ENCODE measurements at places on chromosomes 7 and 10. TPM values are rescaled to one million over a fixed set of nuclear protein-coding genes. Genes with fewer than 3 reads are reported as not detected.

- no peak for DNase-seq
These were observed at the start of gene OR9A4 for GRCh38 chr7:141916099-141916498. TSS of gene OR9A4 (plus strand) at chr7:141916399. CDS start at chr7:141918876, 2,477 bp downstream.

DNA sequence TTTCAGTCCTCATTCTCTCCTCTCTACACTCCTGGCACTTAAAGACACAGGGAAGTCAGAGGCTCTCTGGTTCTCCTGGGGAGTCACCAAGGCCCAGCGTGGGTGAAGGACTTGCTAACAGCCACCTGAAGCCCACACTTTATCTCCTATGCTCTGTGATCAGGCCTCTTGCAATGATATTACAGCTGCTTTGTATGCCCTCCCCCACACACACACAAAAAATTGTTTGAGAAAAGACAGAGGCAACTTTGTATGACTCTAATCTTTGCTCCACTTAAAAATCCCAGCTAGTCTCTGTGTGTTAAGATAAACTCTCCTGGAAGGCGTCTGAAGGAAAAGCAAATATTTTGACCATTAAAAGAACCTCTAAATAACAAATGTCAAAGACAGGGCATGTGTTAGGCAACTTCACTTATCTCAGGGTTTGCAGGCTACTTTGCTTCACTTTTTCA, 507.2 kb downstream of the TNS3 start:
- no peak for DNase-seq

GRCh38 chr10:7485244-7485556, 74.4 kb upstream of the SFMBT2 start:
- no peak for DNase-seq

The CISD1 gene
- 25.8 TPM for total RNA-seq

DNA sequence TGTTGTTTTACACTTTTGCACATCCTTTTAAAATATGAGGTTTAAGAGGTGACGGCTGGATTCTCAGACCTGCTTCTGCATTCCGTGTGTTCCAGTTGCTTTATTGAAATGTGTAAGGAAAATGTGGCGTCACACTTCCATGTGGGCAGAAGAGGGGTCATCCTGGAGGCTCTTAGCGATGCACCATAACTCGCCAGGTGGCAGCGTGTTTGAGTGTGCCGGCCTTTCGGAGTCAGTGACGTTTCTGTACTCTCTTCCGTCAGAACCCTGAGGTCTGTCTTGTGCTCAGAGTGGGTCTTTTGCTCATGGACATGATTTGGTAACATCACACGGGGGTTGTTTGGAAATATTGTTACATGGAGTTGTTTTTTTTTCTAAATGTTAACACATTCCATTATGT, 9.1 kb downstream of the PPP2R2D start:
- DNase-seq = no peak

- DNase-seq = no peak
These were observed 38.8 kb upstream of the SEPTIN7 start for GRCh38 chr7:35761871-35762677.

The TRIL gene
- total RNA-seq = not detected

- DNase-seq = no peak
These were observed 4.4 kb upstream of the SEPHS1 start for GRCh38 chr10:13352519-13352918.

The DPCD gene
- total RNA-seq = 4.0 TPM

GRCh38 chr10:27568196-27569175, 64.4 kb downstream of the RAB18 start:
- DNase-seq = no peak

DNA sequence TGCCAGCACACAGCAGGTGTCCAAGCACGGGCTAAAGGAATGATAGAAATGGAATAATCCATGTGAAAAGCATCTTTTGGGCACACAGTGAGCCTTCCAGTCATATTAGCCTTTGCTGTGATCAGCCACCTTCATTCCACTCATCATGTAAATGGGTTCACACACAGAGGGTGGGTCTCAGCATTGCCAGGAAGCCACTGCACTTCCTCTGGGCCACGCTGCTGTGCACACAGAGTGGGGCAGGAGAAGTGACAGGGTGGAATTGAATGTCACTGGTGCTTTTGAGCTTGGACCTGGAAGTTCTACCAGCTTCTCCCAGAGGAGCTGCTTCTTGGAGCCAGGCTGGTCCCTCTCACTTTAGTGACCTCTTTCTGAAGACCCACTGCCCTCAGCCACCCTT, 203.5 kb downstream of the USP6NL start:
- DNase-seq = no peak

- DNase-seq = no peak
These were observed 89.9 kb downstream of the REEP3 start for GRCh38 chr10:63611078-63611477.

- DNase-seq = no peak
These were observed 6.9 kb downstream of the MTG1 start for GRCh38 chr10:133400624-133401424.

The HSPA14 gene
- 23.0 TPM for total RNA-seq

GRCh38 chr7:114522081-114522480, 107.5 kb downstream of the FOXP2 start:
- DNase-seq = no peak

- no peak for DNase-seq
These were observed 114.3 kb downstream of the SEMA3C start for GRCh38 chr7:80804589-80804988.

GRCh38 chr10:14803827-14804226, 29.1 kb upstream of the FAM107B start:
- DNase-seq = no peak

GRCh38 chr7:151592868-151593486, 73.3 kb upstream of the RHEB start:
- no peak for DNase-seq

- no peak for DNase-seq
These were observed 110.0 kb downstream of the PDGFA start for GRCh38 chr7:409339-410281.

The ARHGAP12 gene
- total RNA-seq = 15.9 TPM

DNA sequence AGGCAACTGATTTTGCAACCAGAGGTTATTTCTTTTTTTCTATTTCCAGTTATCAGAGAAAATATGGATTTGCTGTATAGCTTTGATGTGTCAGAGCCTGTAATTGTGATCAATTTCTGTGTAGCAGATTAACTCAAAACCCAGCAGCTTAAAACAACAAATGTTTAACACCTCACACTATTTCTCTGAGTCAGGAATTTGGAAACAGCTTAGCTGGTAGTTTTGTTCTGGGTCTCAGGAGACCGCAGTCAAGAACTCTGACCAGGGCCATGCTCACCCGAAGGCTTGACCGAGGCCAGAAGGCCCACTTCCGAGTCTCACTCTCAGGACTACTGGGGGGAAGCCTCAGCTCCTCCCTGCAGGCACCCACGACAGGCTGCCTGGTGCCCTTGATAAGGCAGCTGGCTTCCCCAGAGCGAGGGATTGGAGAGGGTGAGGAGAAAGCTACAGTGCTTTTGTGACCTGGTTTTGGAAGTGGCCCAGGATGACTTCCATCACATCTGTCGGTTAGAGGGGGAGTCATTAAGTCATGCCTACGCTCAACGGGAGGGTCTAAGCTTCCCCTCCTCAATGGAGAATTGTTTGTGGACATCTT, 105.7 kb upstream of the SHH start:
- DNase-seq = no peak

The IFIT1B gene
- not detected for total RNA-seq

DNA sequence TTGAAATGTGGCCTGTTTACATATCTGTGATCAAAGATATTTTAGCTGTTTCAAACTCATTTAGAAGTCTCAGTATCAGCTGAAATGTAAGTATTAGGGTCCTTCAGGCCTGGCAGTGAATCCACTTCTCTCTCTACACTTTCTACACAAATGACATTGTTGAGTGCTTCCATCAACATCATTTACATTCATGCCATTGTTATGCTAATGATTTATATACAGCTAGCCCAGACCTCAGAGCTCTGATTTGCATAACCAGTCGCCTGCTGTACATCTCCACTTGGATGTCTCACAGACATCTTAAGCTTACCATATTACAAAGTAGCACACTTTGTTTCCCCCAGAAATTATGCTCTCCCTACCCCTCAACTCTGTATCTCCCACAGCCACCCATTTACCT, 71.6 kb downstream of the GSDME start:
- DNase-seq = no peak

- DNase-seq = no peak
These were observed 552.5 kb upstream of the MBL2 start for GRCh38 chr10:53325066-53325465.

DNA sequence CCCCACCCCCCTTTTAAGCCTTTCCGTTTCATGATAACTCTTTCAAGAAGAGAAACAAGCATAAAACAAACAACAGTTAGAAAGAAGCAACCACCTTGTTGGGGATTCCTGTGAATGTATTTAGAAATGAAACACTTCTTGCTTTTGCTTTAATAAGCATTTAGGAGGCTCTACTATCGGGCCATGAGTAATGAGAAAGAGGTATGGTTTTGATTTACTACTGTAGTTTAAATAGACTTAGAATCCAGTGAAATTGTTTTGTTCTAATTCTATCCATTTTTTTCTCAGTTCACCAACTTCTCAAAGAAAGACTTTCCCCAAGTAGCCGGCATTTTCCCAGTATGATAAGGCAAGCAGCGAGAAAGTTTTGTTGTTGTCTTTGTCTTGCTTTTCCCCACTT, 168.7 kb upstream of the HABP2 start:
- no peak for DNase-seq

The SIRT1 gene
- 31.7 TPM for total RNA-seq

The CCDC3 gene
- total RNA-seq = not detected

DNA sequence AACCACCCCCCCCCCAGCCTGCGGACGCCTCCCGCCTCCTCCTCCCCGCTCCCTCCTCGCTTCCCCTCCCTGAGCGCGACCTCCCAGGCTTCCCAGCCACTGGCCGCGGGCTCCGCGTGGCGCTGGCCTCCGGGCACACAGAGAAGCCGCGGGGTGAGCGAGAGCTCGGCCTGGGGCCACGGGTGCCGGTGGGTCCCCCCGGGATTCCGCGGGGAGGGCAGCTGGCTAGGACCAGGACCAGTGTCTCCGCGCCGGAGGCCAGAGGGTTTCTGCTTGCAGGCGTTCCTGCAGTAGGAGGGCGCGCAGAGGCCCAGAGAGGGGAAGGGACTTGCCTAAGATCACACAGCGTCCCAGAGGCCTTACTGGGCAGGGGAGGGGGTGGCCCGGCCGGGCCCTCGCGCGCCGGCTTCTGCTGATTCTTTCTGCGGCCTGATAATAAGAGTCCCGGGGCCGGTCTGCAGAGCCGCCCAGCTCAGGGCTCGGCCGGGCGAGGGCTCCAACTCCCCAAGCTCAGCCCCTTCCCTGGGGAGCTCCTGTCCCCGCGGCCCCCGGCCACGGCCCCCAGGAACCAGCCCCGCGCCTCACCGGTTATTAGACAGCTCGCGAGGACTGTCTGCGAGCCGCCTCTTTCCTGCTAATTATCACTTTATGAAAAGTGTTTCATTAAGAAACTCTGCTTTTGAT, 10.1 kb downstream of the UNCX start:
- no peak for DNase-seq

- DNase-seq = no peak
These were observed 19.7 kb upstream of the FKBP9 start for GRCh38 chr7:32937344-32938174.

DNA sequence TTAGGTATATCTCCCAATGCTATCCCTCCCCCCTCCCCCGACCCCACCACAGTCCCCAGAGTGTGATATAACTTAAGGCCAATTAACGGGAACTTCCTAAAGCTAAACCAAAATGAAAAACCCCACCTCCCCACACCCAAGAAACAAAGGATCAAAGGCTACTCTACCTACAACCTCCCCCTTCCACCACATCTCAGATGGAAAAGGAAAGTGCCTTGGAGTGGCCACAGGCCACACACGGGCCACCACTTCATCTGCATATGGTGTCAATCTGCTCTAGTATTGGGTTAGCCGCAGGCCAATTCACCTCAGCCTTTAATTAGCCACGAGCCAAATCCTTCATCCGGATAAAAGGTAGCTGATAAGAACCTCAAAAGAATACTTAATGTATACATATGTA, 19.6 kb downstream of the CSTF2T start:
- no peak for DNase-seq

The ZNF679 gene
- not detected for total RNA-seq

The CALHM1 gene
- total RNA-seq = 0.94 TPM

DNA sequence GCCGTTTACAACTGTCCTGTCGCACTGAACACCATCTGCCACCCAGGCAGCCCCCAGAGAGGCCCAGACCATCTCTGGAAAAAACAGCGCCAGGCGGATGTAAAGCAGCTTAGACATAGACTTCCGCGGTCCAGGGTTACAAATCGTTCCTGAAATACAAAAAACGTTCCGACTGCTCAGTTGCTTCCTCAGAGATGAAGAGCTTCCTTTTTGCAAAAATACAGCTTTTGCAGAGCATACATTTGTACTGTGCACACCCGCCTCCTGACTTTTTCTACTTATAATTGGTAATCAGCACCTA, 11.4 kb downstream of the DAGLB start:
- DNase-seq = peak; percentile 52

DNA sequence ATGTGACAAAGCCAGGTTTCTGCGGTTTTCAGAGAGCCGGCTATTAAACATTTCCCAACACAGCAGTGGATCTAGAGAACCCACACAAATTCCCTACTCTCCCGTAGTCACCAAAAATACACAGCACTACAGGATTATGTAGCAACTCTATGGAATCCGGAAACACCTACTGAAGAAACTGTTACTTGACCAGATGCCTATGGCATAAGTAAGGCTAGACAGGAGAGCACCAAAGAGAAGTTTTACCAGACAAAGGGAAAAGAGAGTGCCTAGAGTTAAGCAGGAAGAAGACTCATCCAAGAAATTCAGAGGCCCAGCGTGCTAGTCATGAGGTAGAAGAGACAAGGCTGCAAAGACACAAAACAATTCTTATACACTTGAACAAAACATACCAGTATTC, 321.1 kb downstream of the PARD3 start:
- DNase-seq = no peak

DNA sequence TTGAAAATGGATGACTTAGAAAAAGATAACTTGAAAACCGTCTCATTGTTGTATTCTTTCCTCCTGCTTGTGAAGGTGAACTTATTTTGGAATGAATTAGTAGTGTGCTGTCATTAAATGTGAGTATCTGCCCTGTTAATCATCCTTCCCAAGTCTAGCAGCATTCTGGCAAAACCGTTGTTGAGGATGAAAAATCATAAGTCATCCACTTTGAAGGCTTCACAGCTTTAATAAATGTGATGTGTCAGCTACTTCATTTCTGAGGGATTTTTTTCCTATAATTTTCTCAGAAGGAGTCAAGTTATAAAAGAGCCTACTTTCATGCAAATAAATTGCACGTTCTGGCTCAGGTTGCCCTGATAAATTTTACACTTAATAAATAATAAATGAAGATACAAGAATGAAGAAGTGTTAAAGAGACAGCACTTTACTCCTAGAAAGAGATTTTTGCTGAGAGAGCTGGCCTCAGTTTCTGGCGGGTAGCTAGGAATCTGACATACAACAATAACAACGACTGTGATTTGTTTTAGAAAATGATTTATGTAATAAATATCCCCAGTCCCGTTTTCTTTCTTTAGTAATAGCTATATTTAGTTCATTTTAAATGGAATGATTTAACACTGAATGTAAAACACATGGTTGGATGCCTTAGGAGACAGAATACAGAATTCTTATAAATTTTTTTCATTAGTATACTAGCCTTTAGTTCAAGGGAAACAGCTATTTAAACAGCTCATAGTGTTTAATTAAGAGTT, 516.5 kb upstream of the KLF6 start:
- no peak for DNase-seq

GRCh38 chr10:81534991-81535390, 340.0 kb upstream of the NRG3 start:
- DNase-seq = no peak
